ENCODE measurements at places on chromosomes 6 and 20.

GRCh38 chr6:64504503-64504902 lies 868.9 kb downstream of the PHF3 start:
- DNase-seq: no peak

DNA sequence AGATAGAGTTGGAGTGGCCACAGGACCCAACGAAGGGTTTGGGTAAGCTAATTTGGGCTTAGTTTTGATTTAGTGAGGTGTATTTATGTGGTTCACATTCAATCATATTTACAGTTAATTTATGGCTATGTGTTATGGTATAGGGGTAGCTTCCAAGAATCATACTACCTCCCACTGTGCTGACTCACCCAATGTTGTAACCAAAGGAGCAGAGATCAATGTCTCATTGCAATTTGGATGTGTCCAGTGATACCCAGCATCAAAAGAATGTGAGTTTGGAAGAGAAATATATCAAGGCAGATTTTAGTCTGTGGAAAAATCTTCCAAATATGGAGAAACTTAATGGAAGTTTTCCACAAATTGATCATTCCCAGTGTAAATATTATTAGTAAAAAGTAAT lies 25.3 kb upstream of the SMIM8 start:
- no peak for DNase-seq

- DNase-seq: no peak
These were observed 101.4 kb downstream of the KIF13A start for GRCh38 chr6:17885889-17886576.

- DNase-seq: no peak
These were observed 482.5 kb downstream of the C6orf118 start for GRCh38 chr6:164826831-164827468.

DNA sequence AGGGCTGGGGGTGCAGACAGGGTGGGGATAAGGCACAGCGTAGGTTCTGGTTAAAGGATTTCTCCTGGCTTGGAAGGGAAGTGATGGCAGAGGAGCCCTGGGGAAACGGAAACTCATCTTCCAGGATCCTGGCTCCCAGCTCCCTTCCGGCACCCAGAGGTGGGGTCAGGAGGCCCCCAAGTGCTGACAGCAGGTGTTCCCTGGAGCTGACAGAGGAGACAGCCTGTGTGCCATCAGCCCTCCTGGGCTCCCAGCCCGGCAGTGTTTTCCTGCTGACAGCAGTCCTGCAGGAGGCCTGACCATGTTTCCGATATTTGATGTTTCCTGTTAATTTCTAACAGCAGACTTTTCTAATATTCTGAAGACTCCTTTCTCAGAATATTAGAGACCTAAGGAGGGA lies 277.3 kb downstream of the TAF4 start:
- DNase-seq: no peak

DNA sequence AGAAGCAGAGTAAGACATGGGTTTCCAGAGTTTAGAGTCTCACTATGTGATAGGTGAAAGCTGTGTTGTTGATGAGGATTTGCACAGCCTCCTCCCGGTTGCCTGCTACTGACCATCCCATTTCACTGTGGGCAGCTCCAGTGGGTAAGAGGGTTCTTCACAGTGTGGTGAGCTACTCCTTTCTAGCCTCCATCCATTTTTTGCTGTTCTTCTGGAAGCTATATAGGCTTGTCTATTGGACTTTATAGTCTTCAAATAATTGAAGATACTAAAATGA lies 13.4 kb downstream of the UST start:
- DNase-seq: no peak

GRCh38 chr6:85460921-85461797 lies 11.3 kb downstream of the NT5E start:
- no peak for DNase-seq

- DNase-seq: no peak
These were observed 13.4 kb downstream of the NAPB start for GRCh38 chr20:23407781-23408464.

GRCh38 chr6:127026247-127026646 lies 92.2 kb upstream of the RSPO3 start:
- no peak for DNase-seq

DNA sequence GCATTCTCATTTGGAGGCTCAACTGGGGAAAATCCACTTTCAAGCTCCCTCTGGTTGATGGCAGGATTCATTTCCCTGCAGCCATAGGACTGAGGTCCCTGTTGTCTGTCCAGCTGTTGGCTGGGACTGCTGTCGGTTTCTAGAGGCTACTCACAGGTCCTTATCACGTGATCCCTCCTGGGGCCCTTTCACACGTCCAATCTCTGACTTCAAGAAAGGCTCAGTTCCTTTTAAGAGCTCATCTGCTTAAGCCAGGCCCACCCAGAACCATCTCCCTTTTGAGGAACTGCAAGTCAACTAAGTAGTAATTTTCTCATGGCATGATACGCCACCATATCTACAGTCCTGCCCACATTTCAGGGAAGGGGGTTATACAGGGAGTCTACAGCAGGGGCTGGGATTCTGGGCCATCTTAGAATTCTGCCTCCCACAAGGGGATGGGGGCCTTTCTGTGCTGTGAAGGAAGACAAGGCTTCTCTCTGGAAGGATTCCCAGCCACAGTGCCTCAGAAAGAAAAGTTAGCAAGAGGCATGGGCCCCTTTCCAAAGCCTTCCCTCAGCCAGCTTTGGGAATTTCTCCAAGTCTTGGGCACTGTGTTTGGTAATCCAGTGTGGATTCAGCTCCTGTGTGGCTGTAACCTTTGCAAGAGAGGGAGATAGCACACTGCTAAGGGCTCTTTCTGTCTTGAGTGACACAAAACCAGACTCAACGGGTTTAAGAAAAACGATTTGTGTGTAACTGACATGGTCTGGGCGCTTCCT lies 66.4 kb downstream of the CTCFL start:
- DNase-seq: no peak

- DNase-seq: no peak
These were observed 362.0 kb upstream of the CITED2 start for GRCh38 chr6:139736325-139736906.
